AG04450 (cell line): ENCODE measurements at places on chromosomes 12 and 14.

DNA sequence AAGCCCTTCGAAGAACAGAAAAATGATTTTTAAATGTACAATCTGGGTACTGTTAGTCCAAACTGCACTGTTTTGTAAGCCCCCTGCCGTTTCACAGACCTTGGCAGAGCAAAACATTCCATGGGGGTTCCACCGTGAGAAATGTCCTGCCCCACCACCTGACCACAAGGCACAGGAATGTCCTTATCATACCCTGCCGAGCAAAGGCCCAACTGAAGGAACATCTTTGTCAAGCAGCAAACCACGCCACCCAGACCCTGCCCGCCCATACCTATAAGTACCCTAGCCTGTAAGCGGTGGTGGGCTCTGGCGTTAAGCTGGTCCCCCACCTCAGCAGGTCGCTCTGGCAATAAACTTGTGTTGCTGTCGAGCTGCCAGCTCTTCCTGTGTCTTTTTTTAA lies 181.6 kb upstream of the PZP start:
- no peak for DNase-seq

- no peak for DNase-seq
Observed at GRCh38 chr14:65784574-65784973, 372.0 kb downstream of the FUT8 start.

- no peak for DNase-seq
Observed at GRCh38 chr14:92353447-92353846, 30.5 kb downstream of the SLC24A4 start.

- DNase-seq, result no peak
Observed at GRCh38 chr12:27436029-27436428, 10.5 kb upstream of the SMCO2 start.

DNA sequence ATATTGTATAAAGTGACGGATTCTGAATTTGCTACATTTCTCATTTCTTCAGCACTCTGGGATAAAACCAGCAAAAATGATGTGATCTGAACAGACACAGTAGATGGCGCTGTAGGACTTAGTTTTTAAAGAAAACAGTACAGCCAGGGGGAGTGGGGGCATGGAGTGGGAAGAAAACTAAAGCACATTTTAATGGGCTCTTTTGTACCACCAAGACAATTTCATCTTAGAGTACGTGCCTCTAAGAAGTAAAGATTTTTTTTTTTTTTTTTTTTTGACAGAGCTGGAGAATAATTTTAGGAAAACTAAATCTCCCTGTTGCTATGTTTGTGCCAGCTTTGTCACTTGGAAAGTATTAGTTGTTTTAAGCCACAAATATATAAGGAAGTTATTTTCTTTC lies 124.4 kb downstream of the RAD51B start:
- peak; percentile 65 for DNase-seq

- no peak for DNase-seq
Observed at GRCh38 chr12:38890102-38890855, 15.1 kb downstream of the CPNE8 start.

- DNase-seq, result peak; percentile 73
Observed at GRCh38 chr14:34781242-34781641, 66.8 kb upstream of the CFL2 start.

- no peak for DNase-seq
Observed at GRCh38 chr12:30988646-30989286, 62.2 kb downstream of the TSPAN11 start.

- no peak for DNase-seq
Observed at GRCh38 chr12:69684466-69684865, 14.6 kb downstream of the BEST3 start.

- DNase-seq, result no peak
Observed at GRCh38 chr12:124698998-124699305, 131.5 kb upstream of the NCOR2 start.

DNA sequence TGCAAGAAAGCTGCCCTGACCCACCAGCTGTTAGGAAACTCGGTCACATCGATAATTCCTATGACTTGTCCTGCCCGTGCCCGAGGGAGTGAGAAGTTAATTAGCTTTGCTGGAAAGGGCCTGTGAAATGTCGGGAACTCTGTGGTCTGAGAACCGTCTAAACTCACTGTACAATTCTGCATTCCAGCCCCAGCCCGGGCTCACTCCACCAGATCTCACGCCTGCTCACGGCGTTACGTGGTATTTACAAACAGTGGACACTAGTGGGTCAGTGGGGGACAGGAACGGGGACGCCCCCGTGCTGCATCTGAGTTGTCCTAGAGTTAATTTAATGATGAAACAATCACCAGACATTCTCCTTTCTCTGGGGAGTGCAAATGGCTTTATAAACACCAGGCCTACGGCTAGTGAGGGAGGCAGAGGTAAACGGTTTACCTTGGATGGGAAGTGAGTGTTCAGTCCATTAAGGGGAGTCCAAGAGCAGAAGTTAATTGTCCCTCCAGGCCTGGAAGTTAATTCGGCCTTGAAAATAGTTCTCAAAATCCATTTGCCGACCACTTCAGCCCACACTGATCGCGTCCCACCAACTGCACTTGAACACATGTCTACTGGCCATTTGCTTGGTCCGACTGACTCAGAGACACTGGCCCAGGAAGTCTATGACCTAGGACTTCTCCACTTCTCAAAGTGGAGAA lies 93.5 kb upstream of the MED13L start:
- no peak for DNase-seq

- no peak for DNase-seq
Observed at GRCh38 chr14:101354726-101355125, 206.6 kb upstream of the DIO3 start.

DNA sequence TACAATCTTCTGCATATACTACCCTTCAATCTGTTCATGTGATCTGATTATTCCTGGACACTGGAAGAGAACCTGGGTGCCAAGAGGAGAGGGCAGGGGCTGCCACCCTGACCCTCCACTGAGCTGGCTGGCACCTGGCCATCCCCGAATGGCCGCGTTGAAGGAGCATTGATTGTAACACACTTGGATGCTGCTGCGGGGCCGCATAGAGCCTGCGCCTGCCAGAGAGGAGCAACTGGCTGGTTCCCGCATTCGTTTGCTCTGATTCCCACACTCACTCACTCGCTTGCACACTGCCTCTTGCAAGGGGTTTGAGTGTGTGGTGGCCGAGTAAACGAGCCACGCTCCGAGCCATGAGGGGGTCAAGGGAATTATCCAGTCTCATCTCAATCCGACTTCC lies 32.4 kb downstream of the PSEN1 start:
- DNase-seq, result no peak

DNA sequence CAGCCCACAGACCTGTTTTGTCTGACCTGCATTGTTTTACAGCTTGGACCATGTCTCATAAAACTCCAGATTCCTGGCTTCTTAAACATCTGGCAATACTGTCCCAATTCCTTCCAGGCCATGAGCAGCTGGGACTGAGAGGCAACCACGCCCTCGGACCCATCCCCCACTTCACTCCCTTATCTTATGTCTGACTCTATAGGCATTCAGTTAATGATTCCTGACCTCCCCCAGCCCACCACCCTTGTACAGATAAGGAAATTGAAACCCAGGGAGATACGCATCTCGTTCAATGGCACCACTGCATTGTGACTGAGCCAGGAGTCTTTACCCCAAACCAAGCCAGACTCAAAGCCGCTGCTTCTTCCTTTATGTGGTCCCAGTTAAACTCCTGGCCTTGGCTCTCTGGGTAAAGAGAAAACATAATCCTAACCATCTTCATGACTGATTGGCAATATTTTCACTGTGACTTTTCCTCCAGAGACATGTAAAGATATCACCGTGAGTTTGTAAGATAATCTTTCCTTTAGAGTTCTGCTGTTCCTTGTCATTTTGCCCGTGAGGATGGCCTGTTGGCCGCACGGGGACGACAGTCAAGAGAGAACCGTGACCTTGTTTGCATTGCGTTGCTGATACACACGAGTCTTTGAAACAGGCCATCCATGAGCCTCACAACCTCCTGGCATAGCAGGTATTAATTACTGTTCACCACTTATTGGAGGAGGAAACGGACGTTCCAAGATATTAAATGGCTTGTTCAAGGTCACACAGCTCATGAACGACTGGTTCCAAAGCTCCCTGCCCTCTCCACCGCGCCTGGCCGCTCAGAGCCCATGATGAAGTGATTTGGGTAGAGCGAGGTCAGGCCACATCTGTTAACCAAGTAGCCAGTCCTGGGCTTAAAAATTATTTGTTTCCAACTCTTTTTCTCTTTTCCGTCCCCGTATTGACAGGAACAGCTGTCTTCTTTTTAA lies 39.4 kb downstream of the MAP1LC3B2 start:
- no peak for DNase-seq

GRCh38 chr14:100313464-100314230 lies 7.4 kb upstream of the SLC25A29 start:
- no peak for DNase-seq

GRCh38 chr12:109591041-109591440 lies 17.4 kb downstream of the MVK start:
- DNase-seq, result no peak

GRCh38 chr12:53735556-53735955 lies 8.3 kb upstream of the CALCOCO1 start:
- no peak for DNase-seq

- DNase-seq, result no peak
Observed at GRCh38 chr12:29278673-29279420, 102.1 kb downstream of the ERGIC2 start.

DNA sequence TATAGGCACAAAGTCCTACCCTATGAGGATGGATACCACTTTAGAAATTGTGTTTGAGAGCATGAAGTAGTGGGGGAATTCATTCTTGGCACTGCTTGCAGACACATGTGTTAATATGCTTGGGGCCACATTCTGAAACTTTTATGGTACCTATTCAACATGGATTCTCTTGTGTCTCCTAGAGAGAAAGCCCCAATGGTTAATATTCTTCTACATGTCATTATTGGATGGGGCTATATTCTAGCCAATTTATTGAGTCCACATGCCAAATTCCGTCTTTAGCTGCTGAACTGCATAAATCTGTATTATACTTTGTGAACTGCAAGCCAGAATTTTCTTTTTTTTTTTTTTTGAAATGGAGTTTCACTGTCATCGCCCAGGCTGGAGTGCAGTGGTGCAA lies 140.0 kb downstream of the KICS2 start:
- no peak for DNase-seq

DNA sequence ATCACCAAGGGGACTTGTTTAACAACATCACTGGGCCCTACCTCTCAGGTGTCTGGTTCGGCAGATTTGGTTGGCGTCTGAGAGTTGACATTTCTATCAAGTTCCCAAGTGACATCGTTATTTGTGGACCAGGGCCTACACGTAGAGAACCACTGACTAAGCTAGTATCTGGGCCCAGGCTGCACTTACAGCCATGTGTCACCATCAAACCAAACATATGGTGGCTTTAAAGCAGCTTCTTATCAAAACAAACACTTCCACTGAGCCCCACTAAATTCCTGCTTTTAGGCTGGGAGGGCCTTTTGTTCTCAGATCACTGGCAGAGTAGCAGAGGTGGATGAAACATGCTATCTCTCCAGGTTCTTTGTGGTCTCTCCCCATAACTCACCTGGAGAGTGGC lies 220.5 kb downstream of the PELI2 start:
- DNase-seq, result no peak

DNA sequence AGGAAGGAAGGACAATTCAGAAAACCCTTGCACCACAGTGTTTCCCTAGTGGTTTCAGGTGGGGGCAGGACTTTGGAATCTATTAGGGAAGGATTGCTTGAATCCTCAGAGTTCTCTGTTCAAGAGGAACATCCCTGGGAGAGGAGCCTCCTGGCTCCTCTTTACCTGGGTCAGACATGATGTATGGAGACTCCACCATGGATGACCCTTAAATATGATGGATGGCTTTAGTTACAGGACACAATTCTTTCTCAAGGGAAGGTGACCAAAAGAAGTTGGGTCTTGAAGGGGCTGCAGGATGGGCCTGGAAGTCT lies 396.6 kb downstream of the NRXN3 start:
- DNase-seq, result no peak

DNA sequence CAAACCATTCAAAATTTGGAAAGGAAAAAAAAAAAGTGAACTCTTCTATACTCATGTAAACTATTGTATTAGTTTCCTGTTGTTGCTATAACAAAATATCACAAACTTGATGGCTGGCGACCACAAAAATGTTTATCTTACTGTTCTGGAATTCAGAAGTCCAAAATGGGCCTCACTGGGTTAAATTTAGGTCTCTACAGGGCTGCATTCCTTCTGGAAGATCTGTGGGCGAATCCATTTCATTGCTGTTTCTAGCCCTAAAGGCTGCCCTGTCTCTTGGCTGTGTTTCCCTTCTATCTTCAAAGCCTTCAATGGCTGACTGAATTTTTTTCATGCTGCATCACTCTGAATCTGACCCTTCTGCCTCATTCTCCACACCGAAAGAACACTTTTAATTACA lies 105.1 kb upstream of the NAV3 start:
- peak; percentile 32 for DNase-seq

GRCh38 chr12:68435816-68436215 lies 103.7 kb upstream of the MDM1 start:
- peak; percentile 86 for DNase-seq

GRCh38 chr12:42756841-42757623 lies 167.5 kb upstream of the PRICKLE1 start:
- DNase-seq, result peak; percentile 81

DNA sequence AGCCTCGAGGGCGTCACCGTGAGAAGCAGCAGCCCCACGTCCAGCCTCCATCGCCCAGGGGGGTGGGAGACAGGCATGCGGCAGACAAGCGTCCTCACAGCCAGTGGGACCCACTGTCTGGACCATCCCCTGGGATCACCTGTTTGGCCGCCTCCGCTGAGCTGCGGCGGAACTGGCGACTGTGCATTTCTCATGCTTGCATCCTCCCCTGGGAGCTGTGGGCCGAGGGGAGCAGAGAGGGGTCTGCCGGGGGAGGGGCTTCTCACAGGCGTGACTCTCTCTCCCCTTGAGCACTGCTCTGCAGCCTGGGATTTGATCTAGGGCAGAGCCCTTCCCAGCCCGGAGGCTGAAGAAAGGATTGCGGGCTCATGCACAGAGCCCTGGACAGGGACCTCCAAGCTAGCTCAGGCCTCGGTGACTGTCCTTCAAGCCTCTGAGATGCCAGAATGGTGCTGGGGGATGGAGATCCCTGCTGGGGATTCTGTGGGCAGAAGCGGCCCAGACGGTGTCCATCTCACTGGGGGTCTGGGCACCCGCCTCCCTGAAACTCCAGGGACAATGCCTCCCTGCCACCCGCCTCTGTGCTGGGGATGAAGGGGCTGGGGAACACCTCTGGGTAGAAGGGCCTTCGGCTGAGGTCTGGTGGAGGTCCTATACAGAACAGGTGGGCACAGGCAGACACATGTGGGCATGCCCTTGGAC lies 61.1 kb downstream of the PRIMA1 start:
- DNase-seq, result no peak
